HS-27A (cell line): ENCODE measurements at places on chromosomes 11 and 22.
A peak's percentile ranks its signal among the peaks of the same experiment; 100 is the strongest.

GRCh38 chr11:45405916-45406670 lies 120.0 kb upstream of the SYT13 start:
- DNase-seq, result no peak

DNA sequence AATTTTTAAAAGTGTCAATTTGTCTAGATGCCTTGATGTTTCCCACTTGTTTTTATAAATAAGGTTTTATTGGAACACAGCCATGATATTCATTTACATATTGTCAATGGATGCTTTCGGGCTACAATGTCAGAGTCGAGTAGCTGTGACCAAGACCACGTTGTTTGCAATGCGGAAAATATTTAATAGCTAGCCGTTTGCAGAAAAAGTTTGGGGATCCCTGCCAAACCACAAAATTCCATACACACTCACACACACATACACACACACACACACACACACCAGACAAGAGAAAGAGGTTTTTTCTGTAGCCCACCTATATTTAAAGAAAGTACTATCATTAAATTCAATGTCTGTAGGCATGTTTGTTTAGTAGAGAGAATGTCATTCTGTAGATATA lies 58.3 kb downstream of the TYR start:
- no peak for DNase-seq

GRCh38 chr22:49964136-49965090 lies 3.8 kb downstream of the PIM3 start:
- no peak for DNase-seq

DNA sequence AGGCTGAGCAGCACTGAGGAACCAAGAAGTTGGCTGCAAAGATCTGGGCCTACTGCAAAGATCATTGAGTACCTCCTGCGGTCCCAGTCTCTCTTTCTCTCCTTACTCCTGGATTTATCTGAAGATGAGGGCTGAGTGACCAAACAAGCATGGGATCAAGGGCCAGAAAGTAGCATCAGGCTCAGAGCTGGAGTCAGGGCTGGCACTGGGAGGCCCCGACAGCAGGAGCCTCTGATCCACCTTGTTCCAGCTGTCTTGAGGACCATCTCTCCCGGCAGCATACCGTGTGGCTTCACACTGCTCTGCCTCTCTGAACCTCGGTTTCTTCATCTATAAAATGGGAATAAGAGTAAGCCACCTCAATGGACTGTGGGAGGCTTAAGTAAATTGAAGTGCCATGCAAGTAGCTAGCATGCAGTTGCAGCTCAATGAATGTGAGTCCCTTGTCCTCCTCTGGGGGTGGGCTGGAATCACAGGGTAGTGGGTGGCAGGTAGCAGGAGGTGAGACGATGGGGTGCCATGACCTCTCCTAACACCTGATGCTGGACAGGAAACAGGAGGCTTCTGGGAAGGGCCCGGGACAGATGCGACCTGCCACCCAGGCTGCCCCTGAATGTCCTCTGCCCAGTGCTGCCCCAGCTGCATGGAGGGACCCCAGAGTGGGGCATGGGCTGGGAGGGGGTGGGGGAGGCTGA lies 52.5 kb upstream of the PRDM11 start:
- no peak for DNase-seq

- DNase-seq, result peak; percentile 27
Observed at GRCh38 chr11:74611369-74611861, 19.0 kb downstream of the POLD3 start.

- no peak for DNase-seq
Observed at GRCh38 chr11:72224564-72225410, at the start of gene INPPL1. Gene INPPL1, plus strand, starts transcription at chr11:72224767. Its CDS starts 218 bp downstream, at chr11:72224985.

- DNase-seq, result no peak
Observed at GRCh38 chr11:118605116-118605867, 2.1 kb upstream of the PHLDB1 start.

GRCh38 chr11:125299821-125300220 lies 135.3 kb downstream of the PKNOX2 start:
- no peak for DNase-seq

GRCh38 chr22:44033287-44033686 lies 9.2 kb downstream of the PARVB start:
- no peak for DNase-seq

GRCh38 chr11:121841487-121842191 lies 274.4 kb downstream of the BLID start:
- peak; percentile 68 for DNase-seq

- DNase-seq, result no peak
Observed at GRCh38 chr11:1148752-1149180, 9.0 kb upstream of the MUC5AC start.

DNA sequence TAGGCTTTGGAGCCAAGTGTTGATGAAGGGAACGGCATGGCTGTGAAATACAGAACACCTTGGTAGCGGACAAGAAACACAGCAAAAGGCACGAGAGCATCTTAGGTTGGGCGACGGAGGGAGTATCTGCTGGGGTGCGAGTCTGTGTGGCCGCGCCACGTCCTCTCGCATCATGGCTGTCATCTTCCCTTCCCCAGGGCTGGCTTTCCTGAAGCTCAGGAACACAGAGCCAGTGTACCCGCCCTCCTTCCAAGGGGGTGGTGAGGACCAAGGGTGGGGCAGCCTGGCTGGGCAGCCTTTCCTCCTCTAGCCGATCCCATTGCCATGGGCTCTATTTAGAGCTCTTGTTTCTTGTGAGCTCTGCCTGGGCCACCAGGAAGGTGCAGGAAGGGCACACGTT lies 154.4 kb downstream of the FEZ1 start:
- no peak for DNase-seq
